ENCODE measurements at places on chromosomes 7 and 10.

- DNase-seq, result no peak
Measured at GRCh38 chr7:37016064-37016878, 292.0 kb upstream of the AOAH start.

GRCh38 chr10:67211680-67212079, 285.8 kb downstream of the LRRTM3 start:
- no peak for DNase-seq

- DNase-seq, result no peak
Measured at GRCh38 chr10:19730907-19731217, 85.4 kb upstream of the PLXDC2 start.

GRCh38 chr7:146885231-146885630, 768.6 kb downstream of the CNTNAP2 start:
- no peak for DNase-seq

- no peak for DNase-seq
Measured at GRCh38 chr7:159125104-159125954, 19.3 kb downstream of the VIPR2 start.

- DNase-seq, result no peak
Measured at GRCh38 chr10:44969854-44970253, 8.8 kb downstream of the DEPP1 start.

DNA sequence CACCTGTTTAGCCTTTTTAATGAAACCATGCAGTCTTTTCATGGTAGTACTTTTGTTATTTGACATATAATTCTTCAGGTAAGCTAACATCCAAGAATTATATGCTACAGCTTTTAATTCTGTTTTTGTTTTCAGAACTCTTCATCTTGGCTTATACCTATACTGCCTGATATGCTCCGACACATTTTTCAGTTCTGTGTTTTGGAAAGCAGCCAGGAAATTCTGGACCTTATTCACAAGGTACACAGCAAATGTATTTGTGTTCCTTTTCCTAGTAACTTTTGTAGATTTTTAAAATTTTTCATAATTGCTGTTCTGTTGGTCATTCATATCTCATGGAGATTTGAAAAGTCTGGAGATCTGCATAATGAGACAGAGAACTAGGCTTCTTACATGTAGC, 56.7 kb downstream of the BTAF1 start:
- DNase-seq, result no peak

Data from activated CD8-positive, alpha-beta memory T cell treated with anti-CD3 and anti-CD28 coated beads for 4 hours (primary cell).